Right atrium auricular region (tissue), 2 donors: ENCODE measurements at places on chromosomes 4 and X.

GRCh38 chr4:7285244-7286094 is 93.1 kb downstream of the SORCS2 start:
- no peak for DNase-seq

DNA sequence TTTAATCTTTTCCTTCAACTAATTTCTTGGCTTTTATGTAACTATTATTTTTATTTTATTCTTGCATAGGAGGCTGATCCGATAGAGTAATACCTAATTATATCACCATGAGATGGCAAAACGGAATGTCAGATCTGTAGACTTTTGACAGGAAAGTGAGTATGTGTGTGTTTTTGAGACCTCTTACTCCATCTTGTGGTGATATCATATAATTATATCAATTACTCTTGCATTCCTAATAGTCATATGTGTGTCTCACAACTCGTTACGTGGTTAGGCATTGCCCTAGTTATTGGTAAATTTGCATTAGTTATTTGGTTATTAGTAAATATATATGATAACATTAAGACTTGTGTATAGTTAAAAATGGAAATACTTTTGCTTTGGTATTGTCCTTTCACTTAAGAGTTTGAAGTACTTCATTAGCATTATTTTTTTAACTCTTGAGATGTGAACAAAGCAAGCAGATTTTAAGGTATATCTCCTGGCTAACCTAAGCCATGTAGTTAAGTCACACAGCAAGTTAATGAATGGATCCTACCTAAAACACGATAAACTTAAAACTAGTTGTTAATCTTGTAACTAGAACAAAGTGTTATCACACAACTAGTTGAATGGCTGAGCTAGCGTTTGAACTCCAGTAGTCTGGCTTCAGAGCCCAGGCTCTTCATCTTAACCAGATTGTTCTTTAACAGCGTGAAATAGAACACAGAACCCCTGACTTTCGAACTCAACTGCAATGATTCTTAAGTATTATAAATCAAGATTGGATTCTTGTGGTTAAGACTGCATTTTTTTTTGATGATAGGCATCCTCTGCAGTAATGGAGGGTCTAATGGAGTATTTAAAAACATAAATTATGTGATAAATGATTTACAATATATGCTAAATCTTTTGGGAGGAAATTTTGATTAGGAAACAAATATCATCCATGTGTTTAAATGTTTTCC is 67.1 kb downstream of the PGRMC2 start:
- DNase-seq, result no peak

- DNase-seq, result no peak
Measured at GRCh38 chrX:97199501-97199900, 315.8 kb downstream of the RPA4 start.

- no peak for DNase-seq
Measured at GRCh38 chr4:155106629-155107028, 101.8 kb upstream of the NPY2R start.

- no peak for DNase-seq
Measured at GRCh38 chrX:79719568-79720231, 294.9 kb upstream of the TBX22 start.

- DNase-seq, result no peak
Measured at GRCh38 chr4:515251-515650, 16.2 kb downstream of the PIGG start.

DNA sequence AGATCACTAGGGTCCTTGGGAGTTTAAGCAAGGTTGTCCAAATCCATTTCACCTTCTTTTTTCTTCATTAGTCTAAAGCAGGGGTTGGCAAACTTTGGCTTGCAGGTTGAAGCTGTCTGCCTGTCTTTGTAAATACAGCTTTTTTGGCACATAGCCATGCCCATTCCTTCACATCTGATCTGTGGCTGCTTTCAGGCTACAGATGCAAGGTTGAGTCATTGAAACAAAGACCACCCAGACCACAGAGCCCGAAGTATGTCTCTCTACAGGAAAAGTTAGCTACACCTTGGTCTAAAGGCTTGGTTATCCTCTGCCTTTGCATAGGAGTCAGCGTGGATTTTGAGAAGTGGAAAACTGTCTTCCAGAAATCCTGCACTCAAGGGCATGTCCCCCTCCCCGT is 238.1 kb upstream of the STS start:
- DNase-seq, result no peak

DNA sequence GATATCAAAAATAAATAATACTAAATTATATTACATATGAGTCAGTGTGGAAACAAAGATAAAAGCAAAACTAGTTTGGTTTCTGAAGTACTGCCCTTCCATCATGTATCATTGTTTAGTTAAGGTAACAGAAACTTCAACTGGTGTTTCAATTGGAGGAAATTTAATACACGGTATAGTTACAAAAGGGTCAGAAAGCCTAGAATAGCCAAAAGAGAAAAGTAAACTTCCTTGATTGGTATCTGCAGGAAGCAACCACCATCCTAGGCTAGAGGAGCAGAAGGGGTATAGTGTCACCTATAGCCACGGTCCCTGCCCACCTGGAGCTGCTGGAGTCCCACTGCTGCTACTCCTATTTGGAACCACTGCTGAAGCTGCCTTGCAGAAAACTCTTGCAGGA is 185.6 kb downstream of the SLC7A11 start:
- no peak for DNase-seq

- no peak for DNase-seq
Measured at GRCh38 chrX:15512401-15512965, 11.9 kb downstream of the BMX start.

GRCh38 chr4:30586850-30587249 is 133.3 kb upstream of the PCDH7 start:
- DNase-seq, result no peak

GRCh38 chr4:185709802-185710486 is 102.0 kb downstream of the SORBS2 start:
- no peak for DNase-seq

- DNase-seq, result no peak
Measured at GRCh38 chr4:183447646-183448045, 3.2 kb downstream of the CDKN2AIP start.

GRCh38 chrX:111100191-111100590 is 4.2 kb downstream of the PAK3 start:
- no peak for DNase-seq
